ENCODE measurements at places on chromosomes 6 and 20. TPM values are rescaled to one million over a fixed set of nuclear protein-coding genes. Genes with fewer than 3 reads are reported as not detected.
A peak's percentile ranks its signal among the peaks of the same experiment; 100 is the strongest.

Gene SIRPD
- not detected for total RNA-seq

Gene ACSS1
- 8.2 TPM for total RNA-seq

Gene FERMT1
- total RNA-seq = not detected

Gene SGK2
- total RNA-seq = 2.5 TPM

Gene CST4
- total RNA-seq = not detected

Gene GPX5
- not detected for total RNA-seq

Gene PACSIN1
- total RNA-seq = not detected

Gene C6orf58
- total RNA-seq = 0.73 TPM

Gene SLPI
- not detected for total RNA-seq

Gene BMP5
- total RNA-seq = not detected

GRCh38 chr6:122604676-122605075 is 5.5 kb upstream of the PKIB start:
- peaks cover 32% of the 10 kb centered on the region for H3K36me3 ChIP-seq
- H3K4me1 ChIP-seq = peaks cover 2% of the 10 kb centered on the region
- no peak overlapping the region for H3K4me3 ChIP-seq
- no peak for DNase-seq
- no peaks in the 10 kb centered on the region for H3K27me3 ChIP-seq

DNA sequence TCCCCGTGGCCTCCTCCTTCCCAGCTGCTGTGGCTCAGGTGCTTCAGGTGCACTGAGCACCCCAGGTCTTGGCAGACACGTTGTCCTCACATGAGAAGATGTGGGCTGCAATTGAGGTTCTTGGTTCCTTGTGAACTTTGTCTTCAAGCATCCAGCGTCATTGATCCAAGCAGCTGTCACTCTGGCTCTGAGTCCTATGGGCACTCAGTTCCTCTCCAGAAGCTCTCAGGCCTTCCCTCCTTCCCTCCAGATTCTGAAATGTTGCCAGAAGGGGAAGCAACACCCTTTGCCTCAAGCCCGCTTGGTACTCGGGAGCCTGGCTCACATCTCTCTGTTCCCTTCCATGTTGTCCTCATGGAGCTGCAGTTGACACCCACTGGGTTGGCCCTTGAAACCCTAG is 8.4 kb upstream of the MRGBP start:
- no peak overlapping the region for H3K27ac ChIP-seq
- H3K4me1 ChIP-seq = peaks cover 9% of the 10 kb centered on the region
- peaks cover 18% of the 10 kb centered on the region for H3K27me3 ChIP-seq
- H3K36me3 ChIP-seq = no peaks in the 10 kb centered on the region

- no peak overlapping the region for H3K4me3 ChIP-seq
- no peak for DNase-seq
- H3K36me3 ChIP-seq = peaks cover 14% of the 10 kb centered on the region
- H3K4me1 ChIP-seq = peaks cover 33% of the 10 kb centered on the region
- no peak overlapping the region for H3K27ac ChIP-seq
Measured at GRCh38 chr20:45066372-45066771, 34.6 kb downstream of the KCNS1 start.

DNA sequence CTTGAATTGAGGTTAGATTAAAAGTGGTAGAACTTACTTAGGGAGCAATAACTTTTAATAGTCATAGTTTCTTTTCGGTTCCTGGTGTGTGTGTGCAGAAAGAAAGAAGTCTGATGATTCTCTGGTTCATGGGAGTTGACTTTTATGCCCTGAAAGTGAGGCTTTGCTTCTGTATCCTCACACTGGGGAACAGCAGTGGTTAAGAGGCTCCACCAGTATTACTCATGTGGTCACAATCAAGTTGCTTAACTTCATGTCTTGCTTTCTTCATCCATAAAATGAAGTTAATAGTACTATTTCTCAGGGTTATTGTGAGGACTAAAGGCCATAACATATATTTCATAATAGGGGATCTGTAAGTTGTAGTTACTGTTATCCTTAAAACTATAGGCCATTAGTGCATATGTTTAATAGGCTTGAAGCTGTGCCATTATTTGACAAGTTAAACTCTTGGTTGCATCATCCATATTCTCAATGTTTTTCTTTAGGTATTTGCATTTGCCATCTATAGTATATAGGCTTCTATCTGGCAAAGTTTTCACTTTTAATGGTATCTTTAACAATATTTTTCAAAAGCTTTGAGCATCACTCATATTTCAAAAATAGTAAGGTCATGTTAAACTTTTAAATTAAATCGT is 262.4 kb downstream of the PLCB1 start:
- no peak overlapping the region for H3K27ac ChIP-seq
- H3K27me3 ChIP-seq = no peaks in the 10 kb centered on the region
- H3K36me3 ChIP-seq = no peaks in the 10 kb centered on the region
- no peak overlapping the region for H3K4me3 ChIP-seq
- peaks cover 9% of the 10 kb centered on the region for H3K4me1 ChIP-seq
- no peak for DNase-seq

GRCh38 chr6:17892097-17892686 is 95.2 kb downstream of the KIF13A start:
- H3K4me1 ChIP-seq = no peaks in the 10 kb centered on the region
- no peak overlapping the region for H3K4me3 ChIP-seq
- no peak overlapping the region for H3K27ac ChIP-seq

DNA sequence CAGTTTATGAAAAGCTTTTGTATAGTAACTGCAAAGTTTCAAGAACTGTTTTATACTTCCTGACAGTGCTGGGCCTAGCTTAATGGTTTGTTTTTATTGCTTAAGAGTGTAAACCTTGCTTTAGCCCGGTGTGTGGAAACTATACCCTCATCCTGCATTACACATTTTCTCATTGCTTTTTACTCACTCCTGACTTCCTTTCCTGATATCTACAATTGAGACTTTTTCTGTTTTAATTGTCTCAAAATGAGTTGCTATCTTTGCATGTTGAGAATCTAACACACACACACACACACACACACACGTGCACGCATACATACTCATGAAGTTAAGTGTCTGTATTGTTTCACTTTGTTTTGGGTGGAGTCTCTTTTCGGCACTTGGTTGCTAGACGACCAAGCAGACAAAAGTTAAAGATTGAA is 16.7 kb downstream of the BMP2 start:
- H3K4me1 ChIP-seq = no peaks in the 10 kb centered on the region
- no peaks in the 10 kb centered on the region for H3K36me3 ChIP-seq
- DNase-seq = no peak
- no peak overlapping the region for H3K4me3 ChIP-seq

GRCh38 chr6:33171880-33172687 is 20.2 kb downstream of the COL11A2 start:
- no peak overlapping the region for H3K4me3 ChIP-seq
- peaks cover 15% of the 10 kb centered on the region for H3K4me1 ChIP-seq
- H3K36me3 ChIP-seq = no peaks in the 10 kb centered on the region

- no peaks in the 10 kb centered on the region for H3K27me3 ChIP-seq
- H3K4me1 ChIP-seq = peaks cover 73% of the 10 kb centered on the region
- no peak overlapping the region for H3K4me3 ChIP-seq
- no peak for DNase-seq
Measured at GRCh38 chr20:50514750-50515149, 4.6 kb downstream of the PTPN1 start.

DNA sequence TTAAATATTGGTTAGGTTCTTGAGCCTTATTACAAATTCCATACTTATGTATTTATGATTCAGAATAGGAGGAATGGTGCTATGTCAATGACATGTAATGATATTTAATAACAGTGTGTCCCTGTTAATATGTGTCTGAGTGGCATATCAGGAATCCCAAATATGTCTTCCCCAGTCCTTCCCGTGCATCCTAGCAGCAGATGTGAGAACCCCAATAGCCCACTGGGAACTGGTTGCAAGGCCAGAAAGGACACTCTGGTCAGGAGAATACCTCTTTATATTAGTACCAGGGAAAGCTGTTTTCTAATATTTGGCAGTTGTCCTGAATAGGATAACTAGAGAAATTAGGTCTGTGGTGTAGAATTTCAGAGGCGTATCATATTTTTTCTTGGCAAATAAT is 159.1 kb upstream of the PDE7B start:
- H3K4me3 ChIP-seq = no peak overlapping the region
- no peaks in the 10 kb centered on the region for H3K36me3 ChIP-seq
- H3K27me3 ChIP-seq = no peaks in the 10 kb centered on the region
- DNase-seq = no peak
- H3K4me1 ChIP-seq = peaks cover 18% of the 10 kb centered on the region
- no peak overlapping the region for H3K27ac ChIP-seq

- H3K4me1 ChIP-seq = peaks cover 6% of the 10 kb centered on the region
- no peak for DNase-seq
- H3K27ac ChIP-seq = no peak overlapping the region
- peaks cover 34% of the 10 kb centered on the region for H3K27me3 ChIP-seq
- H3K36me3 ChIP-seq = peaks cover 2% of the 10 kb centered on the region
- no peak overlapping the region for H3K4me3 ChIP-seq
Measured at GRCh38 chr20:63017826-63018411, 11.2 kb upstream of the BHLHE23 start.

- peak overlapping the region; percentile 86 for H3K4me3 ChIP-seq
- no peaks in the 10 kb centered on the region for H3K36me3 ChIP-seq
- no peaks in the 10 kb centered on the region for H3K27me3 ChIP-seq
Measured at GRCh38 chr6:26033941-26034354, 53.3 kb upstream of the HFE start.

DNA sequence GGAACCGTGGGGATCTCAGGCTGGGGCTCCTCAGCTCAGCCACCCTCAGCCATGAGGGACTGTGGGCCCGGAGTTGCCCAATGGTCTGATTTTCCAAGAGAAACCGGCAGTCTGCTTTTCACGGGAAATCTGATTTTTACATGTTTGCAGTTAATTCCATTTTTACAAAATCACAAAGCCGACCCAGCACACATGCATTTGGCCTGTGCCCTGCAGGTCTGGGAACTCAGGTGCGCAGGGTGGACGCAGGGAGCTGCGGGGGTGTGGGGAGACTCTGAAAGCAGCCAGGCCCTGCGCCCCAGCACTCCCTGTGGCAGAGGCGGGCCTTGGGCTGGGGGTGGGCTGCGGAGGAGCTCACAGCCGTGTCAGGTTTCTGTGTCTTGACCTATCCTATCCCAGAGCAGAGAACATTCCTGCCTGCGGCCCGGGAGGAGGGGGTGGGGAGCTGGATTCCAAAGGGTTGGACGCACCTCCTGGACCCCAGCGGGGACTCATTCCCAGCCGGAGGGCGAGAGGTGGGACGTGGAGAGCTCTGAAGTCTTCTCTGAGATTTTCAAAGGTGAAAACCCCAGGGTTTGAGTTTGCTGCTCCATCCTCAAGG is 60.6 kb downstream of the ADNP start:
- H3K4me1 ChIP-seq = peaks cover 17% of the 10 kb centered on the region
- no peak for DNase-seq
- no peaks in the 10 kb centered on the region for H3K36me3 ChIP-seq

GRCh38 chr6:138945354-138945753 is 42.7 kb downstream of the REPS1 start:
- no peaks in the 10 kb centered on the region for H3K27me3 ChIP-seq
- H3K36me3 ChIP-seq = peaks cover 14% of the 10 kb centered on the region
- H3K4me1 ChIP-seq = peaks cover 13% of the 10 kb centered on the region
- no peak overlapping the region for H3K27ac ChIP-seq
- no peak for DNase-seq

DNA sequence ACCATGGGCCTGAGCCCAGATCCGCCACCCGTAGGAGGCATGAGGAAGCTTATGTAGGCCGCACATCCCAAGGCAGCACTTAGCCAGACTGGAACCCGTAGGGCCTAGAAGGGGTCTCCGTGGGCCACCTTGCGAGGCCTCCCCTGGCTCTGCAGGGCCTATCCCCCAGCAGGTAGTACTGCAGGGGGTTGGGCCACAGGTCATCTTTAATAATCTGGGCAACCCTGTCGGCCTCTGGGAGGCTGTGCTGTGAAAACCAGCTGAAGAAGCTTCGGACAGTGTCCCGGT is 18.5 kb downstream of the PLAGL2 start:
- H3K27me3 ChIP-seq = no peaks in the 10 kb centered on the region
- peak overlapping the region; percentile 67 for H3K27ac ChIP-seq
- no peak for DNase-seq
- H3K4me3 ChIP-seq = peak overlapping the region; percentile 73

GRCh38 chr6:109172101-109172746 is 76.9 kb downstream of the CEP57L1 start:
- H3K36me3 ChIP-seq = no peaks in the 10 kb centered on the region
- no peak overlapping the region for H3K4me3 ChIP-seq
- peaks cover 3% of the 10 kb centered on the region for H3K27me3 ChIP-seq

GRCh38 chr6:7784248-7784647 is 58.3 kb downstream of the BMP6 start:
- no peak for DNase-seq
- H3K27ac ChIP-seq = no peak overlapping the region
- H3K4me3 ChIP-seq = no peak overlapping the region
- H3K4me1 ChIP-seq = no peaks in the 10 kb centered on the region

DNA sequence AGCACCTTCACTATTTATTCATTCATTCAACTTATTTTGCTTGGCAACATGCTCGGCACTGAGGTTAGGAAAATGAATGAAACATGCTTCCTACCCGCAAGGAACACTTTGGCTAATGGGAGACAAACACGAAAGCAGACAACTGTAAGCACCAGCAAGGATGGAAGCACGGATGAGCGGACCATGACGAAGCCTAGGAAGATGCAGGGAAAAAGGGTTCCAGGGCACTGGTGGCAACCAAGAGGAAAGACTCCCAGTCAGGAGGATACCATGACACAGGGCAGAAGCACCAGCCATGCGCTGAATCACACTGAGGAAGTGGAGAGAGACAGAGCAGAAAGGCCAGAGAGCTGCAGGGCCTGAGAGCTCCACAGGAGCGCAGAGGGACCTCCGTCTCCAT is 9.8 kb downstream of the PDE10A start:
- H3K27ac ChIP-seq = no peak overlapping the region
- H3K27me3 ChIP-seq = peaks cover 6% of the 10 kb centered on the region
- H3K4me1 ChIP-seq = no peaks in the 10 kb centered on the region
- no peak overlapping the region for H3K4me3 ChIP-seq

- no peaks in the 10 kb centered on the region for H3K36me3 ChIP-seq
- peaks cover 46% of the 10 kb centered on the region for H3K4me1 ChIP-seq
- no peak for DNase-seq
- H3K27ac ChIP-seq = no peak overlapping the region
Measured at GRCh38 chr6:13763740-13764381, 50.5 kb downstream of the MCUR1 start.

GRCh38 chr6:167266830-167267555 is 24.1 kb upstream of the UNC93A start:
- no peak overlapping the region for H3K27ac ChIP-seq
- no peak overlapping the region for H3K4me3 ChIP-seq
- no peaks in the 10 kb centered on the region for H3K4me1 ChIP-seq
- H3K27me3 ChIP-seq = peaks cover 8% of the 10 kb centered on the region
- no peak for DNase-seq
- H3K36me3 ChIP-seq = no peaks in the 10 kb centered on the region

Measured in osteocyte (in vitro differentiated cells).